ENCODE measurements at places on chromosomes 6 and 20.

GRCh38 chr6:49553384-49553783, 2.9 kb downstream of the C6orf141 start:
- no peak for DNase-seq

DNA sequence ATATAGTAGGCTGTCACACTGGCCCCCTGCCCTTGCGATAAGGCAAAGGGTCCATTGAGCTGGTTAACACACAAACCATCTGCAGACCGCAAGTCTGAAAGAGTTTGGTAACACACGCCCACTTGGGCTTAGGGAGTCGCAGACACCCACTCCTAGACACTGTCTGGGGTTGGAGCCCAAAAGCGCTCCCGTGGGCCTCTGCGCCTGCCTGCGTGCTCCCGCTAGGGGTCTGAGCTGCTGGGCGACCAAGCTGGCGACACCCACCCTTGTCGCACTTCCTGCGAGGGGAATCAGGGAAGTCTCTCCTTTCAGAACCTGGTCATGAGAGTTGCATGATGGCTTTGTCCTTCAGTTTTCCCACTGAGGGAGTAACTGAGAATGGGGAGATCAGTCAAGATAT, 653.0 kb downstream of the HTR1B start:
- no peak for DNase-seq

DNA sequence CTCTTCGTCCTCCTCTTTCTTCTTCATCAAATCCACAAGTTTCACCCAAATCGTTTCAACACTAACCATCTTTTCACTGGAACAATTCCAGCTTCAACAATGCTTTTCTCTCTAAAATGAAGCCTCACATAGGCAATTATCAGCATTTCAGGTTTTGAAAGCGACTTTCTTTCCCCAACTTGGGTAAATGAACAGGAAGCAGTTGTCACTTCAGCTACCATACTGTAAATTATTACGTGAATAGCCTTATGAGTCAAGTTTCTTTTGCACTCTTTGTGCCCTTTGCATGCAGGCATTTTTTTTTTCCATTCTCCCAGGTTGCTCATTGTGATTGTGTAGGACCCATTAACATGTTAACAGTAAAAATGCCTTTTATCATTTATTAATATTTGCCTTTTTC, 121.7 kb upstream of the BTBD3 start:
- DNase-seq: no peak

- DNase-seq: no peak
Observed at GRCh38 chr6:81906041-81906440, 153.6 kb upstream of the TENT5A start.

- no peak for DNase-seq
Observed at GRCh38 chr6:167555836-167556235, 230.9 kb downstream of the TTLL2 start.

GRCh38 chr6:22102671-22103070, 194.2 kb downstream of the PRL start:
- no peak for DNase-seq

DNA sequence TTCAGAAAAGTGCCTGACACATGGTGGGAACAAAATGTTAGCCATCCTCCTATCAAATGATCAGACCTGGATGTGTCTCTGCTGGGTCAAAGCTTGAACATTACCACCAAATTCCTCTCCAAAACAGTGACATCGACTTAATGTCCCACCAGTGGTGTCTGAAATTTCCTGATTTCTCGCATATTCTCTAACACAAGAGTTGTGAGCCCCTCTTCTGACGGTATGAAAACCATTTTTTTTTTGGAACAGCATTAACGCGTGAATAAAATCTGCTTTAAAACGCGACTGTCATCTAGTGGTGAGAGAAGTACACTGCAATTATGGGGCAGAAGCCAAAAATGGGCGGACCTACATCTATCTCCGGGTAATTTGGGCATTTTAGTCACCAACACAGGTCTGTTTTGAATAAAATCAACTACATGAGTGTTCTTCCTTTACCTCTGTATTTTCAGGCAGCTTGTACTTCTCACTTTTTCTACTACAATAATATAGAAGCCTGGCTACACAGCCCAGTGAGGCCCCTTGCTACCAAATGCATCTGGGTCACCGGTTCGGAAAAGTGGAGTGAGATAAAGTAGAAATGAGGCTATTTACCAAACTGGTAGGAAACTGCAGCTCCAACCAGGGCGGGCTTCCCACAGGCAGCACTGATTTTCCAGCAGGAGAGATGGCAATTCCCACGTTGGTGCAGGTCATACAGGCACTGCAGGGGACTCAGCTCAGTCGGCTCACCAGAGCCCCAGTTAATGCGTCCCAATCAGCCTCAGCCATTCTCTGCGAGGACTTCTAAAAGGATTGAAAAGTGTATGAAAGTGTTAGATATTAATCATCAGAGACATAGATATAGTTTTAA, 27.4 kb downstream of the MGME1 start:
- no peak for DNase-seq
